ENCODE measurements at places on chromosomes 1 and 21.

- DNase-seq = no peak
Measured at GRCh38 chr1:24961334-24961733, 31.3 kb upstream of the RUNX3 start.

- peak; percentile 81 for DNase-seq
Measured at GRCh38 chr1:26786437-26787380, 1.0 kb upstream of the PIGV start.

- DNase-seq = no peak
Measured at GRCh38 chr1:179872558-179872957, 5.0 kb downstream of the TOR1AIP2 start.

DNA sequence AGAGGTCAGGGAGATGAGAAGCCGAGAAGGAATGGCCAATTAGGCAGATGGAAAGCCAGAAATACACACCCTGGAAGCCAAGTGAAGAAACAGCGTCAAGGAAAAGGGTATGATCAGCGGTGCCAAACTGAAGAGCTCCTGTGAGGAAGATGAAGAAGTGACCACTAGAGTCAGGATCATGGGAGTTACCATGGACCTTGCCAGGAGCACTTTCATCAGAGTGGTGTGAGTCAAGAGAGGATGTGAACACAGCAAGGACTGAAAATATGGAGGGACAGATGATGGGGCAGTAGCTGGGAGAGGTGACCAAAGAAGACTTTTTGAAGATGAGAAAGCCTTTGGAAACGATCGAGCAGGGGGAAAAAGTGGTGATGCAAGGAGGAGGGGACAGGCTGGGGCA, 50.4 kb downstream of the CD34 start:
- DNase-seq = no peak

DNA sequence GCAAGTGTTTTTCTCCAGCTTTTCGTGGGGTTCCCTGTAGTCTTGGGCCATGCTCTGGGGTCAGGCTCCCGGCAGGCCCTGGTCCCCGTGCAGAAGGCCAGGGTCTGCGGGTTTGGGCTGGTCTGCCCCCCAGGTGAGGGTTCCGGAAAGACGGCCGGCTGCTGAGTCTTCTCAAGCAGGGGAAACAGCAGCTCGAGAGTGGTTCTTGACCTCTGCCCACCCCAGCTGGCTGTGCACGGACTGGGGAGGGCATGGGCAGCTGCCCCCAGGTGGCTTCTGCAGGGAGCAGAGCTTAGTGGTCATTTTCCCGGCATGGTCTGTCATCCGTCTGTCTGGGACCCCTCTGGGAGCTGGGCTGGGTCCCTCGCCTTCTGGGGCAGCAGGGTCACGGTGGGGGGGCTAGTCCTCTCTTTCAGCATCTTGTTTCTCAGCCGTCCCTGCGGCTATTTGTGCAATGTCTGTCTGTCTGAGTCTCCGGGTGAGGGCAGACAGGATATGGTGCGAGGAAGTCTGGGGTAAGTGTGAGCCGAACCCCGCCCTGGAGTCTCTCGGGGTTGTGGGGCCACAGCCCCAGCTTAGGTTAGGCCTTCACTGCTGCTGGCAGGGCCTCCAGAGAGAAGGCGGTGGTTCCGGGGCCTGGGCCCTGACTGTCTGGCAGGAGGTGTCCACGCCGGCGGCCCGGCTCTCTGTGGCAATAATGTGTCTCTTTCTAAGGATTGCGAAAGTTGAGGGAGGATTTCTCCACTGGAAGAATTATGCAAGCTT, 6.1 kb downstream of the SKI start:
- peak; percentile 96 for DNase-seq

DNA sequence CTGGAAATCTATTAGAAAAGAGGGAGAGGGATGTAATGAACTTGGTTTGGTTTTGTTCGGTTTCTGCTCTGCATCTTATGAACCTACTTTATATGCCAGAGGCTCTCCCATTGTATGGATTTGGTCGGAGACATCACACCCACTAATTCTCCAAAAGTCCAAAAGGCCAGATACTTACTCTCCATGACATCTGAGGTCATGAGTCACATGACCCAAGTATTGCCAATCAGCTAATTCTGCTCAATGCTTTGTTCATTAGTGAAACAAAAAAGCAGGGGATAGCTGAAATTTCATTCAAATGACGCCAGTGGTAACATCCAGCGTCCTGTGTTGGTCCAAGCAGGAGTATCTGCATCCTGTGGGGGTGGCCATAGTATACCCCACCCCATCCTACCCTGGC, 173.6 kb downstream of the TRIM33 start:
- DNase-seq = no peak

DNA sequence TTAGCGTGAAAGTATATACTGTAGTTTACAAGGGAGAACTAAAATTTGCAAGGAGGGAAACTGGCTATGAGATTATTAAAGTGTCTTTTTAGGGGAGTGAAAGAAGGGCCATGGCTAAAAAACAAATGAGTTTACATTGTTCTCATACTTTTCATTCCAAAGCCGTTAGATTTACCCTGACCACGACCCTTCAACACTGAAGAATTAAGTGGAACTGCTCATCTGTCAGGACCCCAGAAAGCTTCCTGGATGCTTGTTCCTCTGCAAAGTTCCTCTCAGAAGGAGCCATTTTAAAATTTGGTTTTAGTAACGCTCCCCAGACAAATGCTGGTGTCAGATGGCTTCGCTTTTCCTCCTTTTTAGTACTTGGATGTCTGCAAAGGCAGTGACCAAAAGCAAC, 82.7 kb upstream of the ZBTB18 start:
- DNase-seq = no peak

- DNase-seq = no peak
Measured at GRCh38 chr1:16122916-16123315, 33.0 kb downstream of the EPHA2 start.

DNA sequence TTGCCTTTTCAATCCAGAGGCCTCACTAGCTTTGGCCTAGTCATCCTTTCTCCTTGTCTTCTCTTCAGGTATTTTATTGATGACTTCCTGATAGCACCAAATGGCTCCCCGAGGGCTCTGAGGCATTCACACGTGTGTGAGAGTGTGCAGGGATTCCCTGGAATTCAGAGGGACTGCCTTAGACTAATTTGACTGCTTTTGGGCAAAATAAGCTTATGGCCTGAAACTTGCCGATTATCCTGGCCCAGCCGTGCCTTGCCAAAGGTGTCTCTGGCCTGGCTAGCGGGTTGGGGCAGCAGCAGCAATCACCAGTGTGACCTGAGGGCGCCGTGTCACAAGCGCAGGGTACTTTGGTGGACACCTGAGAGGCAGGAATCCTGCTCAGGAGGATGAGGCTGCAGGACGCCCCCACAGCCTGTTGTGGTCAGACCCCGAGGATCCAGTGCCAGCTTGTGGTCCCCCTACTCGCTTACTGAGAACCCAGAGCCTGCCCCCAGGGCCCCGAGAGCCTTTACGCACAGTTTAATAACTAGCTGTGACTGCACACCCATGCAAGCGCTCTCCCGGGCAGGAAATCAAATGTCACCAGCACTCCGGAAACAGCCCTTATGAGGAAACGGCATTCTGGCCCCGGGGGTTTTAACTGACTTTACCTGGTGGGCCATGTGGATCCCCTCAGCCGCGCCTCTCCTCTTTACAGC, 62.8 kb upstream of the PDE9A start:
- no peak for DNase-seq

- DNase-seq = no peak
Measured at GRCh38 chr21:33203371-33203724, 26.4 kb upstream of the IFNAR2 start.

DNA sequence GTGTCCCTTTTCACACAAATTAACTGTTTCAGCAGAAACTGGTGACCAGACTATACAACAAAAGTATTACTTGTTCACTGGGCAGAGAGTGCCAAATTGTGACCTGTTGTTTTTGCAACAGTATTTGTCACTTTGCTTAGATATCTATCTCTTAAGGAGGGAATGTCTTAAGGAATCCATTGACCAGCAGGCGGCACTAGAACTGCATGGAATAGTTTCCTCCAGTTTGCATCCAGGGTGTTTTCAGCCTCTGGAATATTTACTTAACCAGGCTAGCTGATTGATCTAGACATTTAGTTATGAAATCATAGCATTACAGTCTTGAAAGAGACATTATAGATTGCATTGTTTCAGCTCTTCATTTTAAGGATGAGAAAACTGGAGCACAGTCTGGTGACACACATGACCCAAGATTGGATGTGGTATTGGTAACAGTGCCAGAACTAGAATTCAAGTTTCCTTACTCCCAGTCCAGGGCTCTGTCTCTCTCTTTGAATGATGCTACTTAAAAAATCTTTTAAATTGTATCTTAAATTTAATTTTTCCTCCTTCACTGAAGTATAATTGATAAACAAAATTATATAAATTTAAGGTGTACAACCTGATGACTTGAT, 16.9 kb downstream of the RPTN start:
- DNase-seq = peak; percentile 47

DNA sequence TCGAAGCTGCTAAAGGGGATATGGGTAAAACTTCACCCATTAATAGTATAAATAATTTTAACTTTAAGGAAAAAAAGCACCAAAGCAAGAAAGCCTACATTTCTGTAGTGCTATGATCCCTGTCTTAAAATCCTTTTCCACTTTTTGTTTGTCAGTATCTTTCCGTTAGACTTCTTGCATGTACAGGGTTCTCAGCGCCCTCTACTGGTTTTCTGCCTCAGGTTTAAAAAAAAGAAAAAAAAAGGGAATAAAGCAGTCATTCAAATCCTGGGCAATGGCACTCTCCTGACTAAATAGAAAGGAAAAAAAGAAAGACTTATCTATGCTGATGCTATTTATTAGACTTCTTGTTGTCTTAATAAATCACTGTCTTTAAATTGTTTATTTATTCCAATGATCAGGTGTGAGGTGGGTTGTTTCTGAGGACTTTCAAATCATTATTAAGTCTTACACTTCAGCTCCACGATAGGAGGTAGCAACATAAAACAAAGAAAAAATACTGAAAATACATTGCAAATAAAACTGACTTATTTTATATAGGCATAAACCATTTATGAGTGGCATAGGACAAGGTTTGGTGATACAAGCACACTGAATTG, 475.4 kb upstream of the NR5A2 start:
- no peak for DNase-seq

DNA sequence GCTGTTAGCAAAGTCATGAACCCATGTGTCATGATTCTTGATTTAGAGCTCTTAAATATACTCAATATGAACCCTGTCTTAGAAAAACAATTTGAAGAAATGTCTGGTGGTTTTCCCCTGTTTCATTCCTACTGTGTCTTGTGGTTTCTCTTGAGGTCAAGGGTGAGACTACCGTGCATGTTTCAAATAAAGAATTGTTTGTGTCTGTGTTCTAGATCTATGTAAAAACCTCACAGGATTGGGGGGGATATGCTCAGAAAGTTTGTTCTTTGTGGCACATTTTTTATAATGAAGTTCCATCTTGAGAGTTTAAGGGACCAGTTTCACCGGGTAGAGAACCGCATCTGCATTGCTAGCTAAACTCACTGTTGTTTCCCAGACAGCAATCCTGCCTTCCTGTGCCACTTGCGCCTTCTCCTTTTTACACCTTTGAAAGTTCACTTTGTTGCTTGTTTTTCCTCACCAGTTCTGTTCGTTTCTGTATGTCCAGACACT, 30.9 kb upstream of the CACYBP start:
- no peak for DNase-seq

GRCh38 chr1:98962156-98962555, 42.5 kb downstream of the PLPPR5 start:
- DNase-seq = no peak

GRCh38 chr1:98732985-98733781, 71.7 kb downstream of the SNX7 start:
- DNase-seq = no peak

GRCh38 chr1:61752921-61753389, 10.7 kb downstream of the PATJ start:
- no peak for DNase-seq

- DNase-seq = no peak
Measured at GRCh38 chr1:36512842-36513241, 30.1 kb upstream of the CSF3R start.

GRCh38 chr1:46510341-46510997, 20.8 kb downstream of the DMBX1 start:
- no peak for DNase-seq

DNA sequence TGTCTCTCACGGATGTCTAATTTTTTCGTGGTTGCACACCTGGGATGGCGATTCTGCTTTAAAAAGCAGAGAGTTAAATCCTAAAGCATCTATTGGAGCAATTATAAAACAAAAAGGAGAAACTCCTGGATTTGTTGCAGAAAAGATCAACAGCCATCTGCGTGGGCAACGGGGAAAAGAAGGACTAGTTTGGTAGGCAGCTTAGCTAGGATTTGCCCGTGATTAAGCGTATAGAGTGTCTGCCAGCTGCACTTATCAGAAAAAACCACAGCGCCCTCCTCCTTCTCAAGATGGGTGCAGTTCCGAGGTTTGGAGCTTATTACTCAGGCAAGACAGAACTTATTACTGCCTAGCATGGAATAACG, 526 bp upstream of the SLC25A24 start:
- DNase-seq = no peak

DNA sequence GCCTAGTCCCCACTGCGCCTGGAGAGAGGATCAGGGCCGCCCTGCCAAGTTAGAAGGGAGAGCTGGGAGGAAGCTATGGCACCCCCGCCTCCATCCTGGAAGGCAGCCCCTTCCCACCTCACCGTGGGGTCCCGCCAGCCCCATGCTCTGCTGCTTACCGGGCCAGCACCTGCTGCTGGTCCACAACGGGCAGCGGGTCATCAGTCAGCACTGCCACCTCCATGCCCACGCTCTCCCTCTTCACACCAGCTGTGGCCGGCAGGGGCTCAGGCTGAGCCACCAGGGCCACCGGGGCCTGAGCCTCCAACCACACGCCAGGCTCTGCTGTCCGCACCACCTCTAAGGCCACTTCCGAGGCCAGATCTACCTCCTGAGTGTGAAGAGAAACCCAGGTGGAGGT, 23.5 kb upstream of the DDOST start:
- DNase-seq = no peak

DNA sequence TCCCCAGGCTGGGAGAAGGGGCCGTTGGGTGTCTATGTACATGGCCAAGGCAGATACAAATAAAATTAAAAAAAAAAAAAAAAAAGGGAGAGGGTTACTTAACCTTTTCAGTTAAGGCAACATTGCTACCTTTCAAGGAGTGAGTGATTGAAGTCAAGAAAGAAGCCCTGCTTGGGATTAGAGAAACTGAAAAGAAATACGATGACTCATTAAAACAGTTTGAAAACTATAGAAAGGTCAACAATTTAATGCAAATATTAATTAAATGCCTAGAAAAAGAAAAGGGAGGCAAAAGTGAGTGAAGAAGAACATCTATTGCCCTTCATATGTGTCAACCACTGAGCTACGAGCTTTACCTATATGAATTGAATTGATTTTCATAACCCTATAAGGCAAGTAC, 69.5 kb downstream of the TM2D1 start:
- no peak for DNase-seq
